ENCODE measurements at places on chromosomes 7 and 10.

GRCh38 chr7:102431617-102432298 lies 1.6 kb upstream of the ORAI2 start:
- no peaks in the 10 kb centered on the region for H3K36me3 ChIP-seq
- H3K27ac ChIP-seq: peak overlapping the region; percentile 95
- peaks cover 67% of the 10 kb centered on the region for H3K4me1 ChIP-seq
- peak; percentile 69 for DNase-seq
- peak overlapping the region; percentile 6 for H3K4me3 ChIP-seq

- no peaks in the 10 kb centered on the region for H3K36me3 ChIP-seq
- DNase-seq: no peak
- H3K4me3 ChIP-seq: no peak overlapping the region
- no peak overlapping the region for H3K27ac ChIP-seq
- H3K4me1 ChIP-seq: no peaks in the 10 kb centered on the region
- no peaks in the 10 kb centered on the region for H3K27me3 ChIP-seq
These were observed 1326.3 kb downstream of the XPNPEP1 start for GRCh38 chr10:108597031-108597430.

DNA sequence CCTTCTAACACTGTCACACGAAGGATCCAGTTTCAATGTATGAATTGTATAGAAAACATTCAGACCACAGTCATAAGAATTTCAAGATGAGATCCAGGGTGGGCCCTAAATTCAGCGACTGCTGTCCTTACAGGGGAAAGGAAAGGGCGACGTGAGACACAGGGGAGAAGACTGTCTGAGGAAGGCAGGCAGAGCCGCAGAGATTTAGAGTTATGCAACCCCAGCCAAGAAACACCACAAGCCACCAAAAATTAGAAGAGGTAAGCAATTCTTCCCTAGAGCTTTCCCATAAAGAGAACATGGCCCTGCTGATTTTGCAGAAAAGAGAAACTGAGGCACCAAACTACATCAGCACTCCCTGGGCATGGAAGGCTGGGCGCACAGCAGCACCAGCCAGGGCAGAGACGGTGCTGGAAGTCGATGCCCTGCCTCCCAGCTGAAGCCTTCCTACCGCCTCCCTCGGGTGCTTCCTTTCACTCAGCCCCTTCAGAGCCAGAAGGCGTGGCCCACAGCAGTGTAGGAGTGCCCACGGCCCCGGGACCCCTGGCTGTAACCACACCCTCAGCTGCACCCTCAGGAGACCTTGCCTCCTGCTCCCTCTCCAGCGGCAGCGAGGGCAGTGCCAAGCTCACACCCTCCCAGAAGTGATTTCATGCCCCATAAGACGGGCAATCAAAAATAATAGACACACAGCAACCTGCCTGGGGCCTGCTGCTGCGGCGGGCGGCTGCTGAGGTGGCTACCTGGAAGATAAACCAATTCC lies 81.0 kb upstream of the LRRC4 start:
- H3K4me3 ChIP-seq: no peak overlapping the region
- H3K27me3 ChIP-seq: no peaks in the 10 kb centered on the region
- H3K27ac ChIP-seq: no peak overlapping the region
- H3K4me1 ChIP-seq: peaks cover 24% of the 10 kb centered on the region

DNA sequence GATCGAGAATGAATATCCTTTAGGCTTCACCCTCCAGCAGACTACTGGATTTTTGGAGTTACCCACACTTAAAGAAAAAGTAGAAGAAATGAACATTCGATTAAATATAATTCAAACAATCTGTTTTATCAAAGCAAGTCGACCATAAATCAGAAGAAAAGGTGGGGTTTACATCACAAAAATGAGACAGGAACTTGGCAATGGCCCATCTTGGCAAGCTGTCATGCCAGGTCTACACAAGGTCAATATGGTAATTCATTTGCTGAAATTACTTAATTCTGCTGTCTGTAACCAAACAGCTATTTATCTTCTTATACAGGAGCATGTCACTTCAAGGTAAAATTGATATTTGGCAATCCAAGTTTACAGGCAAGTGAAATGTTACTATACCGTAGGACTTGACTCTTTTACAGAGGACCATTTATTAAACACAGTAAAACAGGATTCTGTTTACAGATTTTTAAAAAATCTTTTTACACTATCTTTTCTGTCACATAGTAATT lies 640.6 kb upstream of the NRP1 start:
- H3K36me3 ChIP-seq: no peaks in the 10 kb centered on the region
- no peak for DNase-seq
- H3K27ac ChIP-seq: no peak overlapping the region
- no peaks in the 10 kb centered on the region for H3K4me1 ChIP-seq

- H3K36me3 ChIP-seq: no peaks in the 10 kb centered on the region
- H3K4me1 ChIP-seq: peaks cover 4% of the 10 kb centered on the region
- no peak for DNase-seq
- H3K27me3 ChIP-seq: no peaks in the 10 kb centered on the region
- no peak overlapping the region for H3K27ac ChIP-seq
These were observed 88.4 kb upstream of the ZMIZ1 start for GRCh38 chr10:78980354-78980753.

- H3K36me3 ChIP-seq: no peaks in the 10 kb centered on the region
- H3K27me3 ChIP-seq: peaks cover 8% of the 10 kb centered on the region
- no peak overlapping the region for H3K4me3 ChIP-seq
- H3K27ac ChIP-seq: no peak overlapping the region
- peaks cover 4% of the 10 kb centered on the region for H3K4me1 ChIP-seq
These were observed 70.4 kb upstream of the NFE2L3 start for GRCh38 chr7:26081638-26082037.

GRCh38 chr10:23585186-23585585 lies 146.3 kb downstream of the OTUD1 start:
- H3K36me3 ChIP-seq: no peaks in the 10 kb centered on the region
- no peak overlapping the region for H3K4me3 ChIP-seq
- no peaks in the 10 kb centered on the region for H3K4me1 ChIP-seq
- no peak overlapping the region for H3K27ac ChIP-seq
- DNase-seq: no peak

GRCh38 chr10:102604439-102604841 lies 39.8 kb upstream of the TRIM8 start:
- H3K4me3 ChIP-seq: no peak overlapping the region
- DNase-seq: no peak
- H3K27me3 ChIP-seq: no peaks in the 10 kb centered on the region

DNA sequence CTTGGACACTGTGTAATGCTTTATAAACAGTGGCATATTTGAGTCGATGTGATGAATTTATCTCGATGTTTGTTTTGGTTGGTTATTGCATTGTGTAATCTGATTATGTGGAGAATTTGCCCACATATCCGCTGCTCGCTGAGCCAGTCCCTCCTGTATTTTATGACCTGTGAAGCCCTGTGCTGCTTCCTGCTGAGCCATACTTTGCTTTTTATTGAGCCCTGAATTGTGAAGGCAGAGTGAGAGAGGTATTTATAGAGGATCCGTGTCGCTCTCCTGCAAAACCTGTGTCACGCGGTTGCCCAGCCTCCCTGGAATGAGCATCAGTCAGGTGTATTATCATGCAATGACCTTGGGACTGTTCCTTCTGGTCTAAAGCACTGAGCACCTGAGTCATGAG lies 253.7 kb downstream of the ARHGAP21 start:
- H3K27me3 ChIP-seq: no peaks in the 10 kb centered on the region
- H3K4me1 ChIP-seq: no peaks in the 10 kb centered on the region
- no peak for DNase-seq
- no peaks in the 10 kb centered on the region for H3K36me3 ChIP-seq
- no peak overlapping the region for H3K4me3 ChIP-seq

DNA sequence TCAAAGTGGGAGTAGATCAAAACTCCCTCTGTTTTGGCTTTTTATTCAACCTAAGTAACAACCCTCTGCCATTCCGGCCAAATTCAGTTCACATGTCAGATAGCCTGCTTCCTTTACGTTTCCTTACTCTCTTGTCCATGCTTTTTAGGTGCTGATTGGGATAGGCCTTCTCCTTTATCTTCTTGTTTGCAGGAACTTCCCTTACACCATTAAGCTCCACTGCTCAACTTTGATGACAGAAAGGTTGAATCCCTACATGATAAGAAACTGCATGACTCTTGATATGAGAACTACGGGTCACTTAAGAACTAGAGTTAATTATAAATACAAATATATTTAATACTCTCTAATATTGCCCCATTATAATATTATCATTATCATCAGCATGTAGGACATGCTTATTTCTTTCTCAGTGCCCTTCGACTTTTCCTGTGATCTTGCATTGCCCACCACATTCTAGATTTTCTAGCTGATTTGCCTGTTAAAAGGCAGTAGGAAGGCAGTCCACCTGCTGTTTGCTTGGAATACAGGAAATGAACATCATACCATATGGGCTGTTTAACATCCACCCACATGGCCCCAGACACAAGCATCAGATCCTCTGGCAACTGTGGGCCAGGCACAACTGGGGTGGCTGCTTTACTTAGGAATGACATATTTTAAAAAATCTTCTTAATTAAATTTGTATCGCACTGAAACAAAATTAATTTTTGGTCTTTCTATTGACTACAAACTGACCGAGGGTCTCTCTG lies 59.7 kb upstream of the CCDC6 start:
- H3K4me3 ChIP-seq: no peak overlapping the region
- H3K36me3 ChIP-seq: no peaks in the 10 kb centered on the region
- H3K4me1 ChIP-seq: no peaks in the 10 kb centered on the region
- H3K27me3 ChIP-seq: no peaks in the 10 kb centered on the region
- H3K27ac ChIP-seq: no peak overlapping the region
- no peak for DNase-seq

DNA sequence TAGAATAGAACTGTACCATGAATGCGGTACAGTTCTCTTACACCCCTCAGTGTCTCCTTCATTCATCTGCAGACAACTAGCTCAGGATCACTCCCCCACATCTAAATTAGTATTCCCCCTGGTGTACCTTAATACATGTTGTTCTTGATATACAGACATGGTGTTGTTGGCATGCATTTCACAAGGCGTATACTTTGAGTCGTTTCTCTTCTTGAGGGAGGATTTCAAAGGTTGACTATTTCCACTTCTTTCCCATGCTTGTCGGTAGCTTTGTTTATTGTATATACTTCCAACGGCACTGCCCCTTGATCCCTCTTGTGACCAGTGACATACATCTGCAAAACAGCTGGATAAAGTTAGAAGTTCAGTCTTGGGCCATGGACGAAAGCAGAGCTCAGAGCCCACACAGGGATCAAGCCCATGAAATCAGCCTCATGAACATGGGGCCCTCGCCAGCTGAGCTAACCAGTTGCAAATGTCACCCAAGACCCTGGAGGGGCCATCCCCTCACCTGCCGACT lies 8.6 kb downstream of the CPA4 start:
- H3K27me3 ChIP-seq: no peaks in the 10 kb centered on the region
- DNase-seq: no peak
- H3K4me1 ChIP-seq: no peaks in the 10 kb centered on the region
- no peaks in the 10 kb centered on the region for H3K36me3 ChIP-seq

DNA sequence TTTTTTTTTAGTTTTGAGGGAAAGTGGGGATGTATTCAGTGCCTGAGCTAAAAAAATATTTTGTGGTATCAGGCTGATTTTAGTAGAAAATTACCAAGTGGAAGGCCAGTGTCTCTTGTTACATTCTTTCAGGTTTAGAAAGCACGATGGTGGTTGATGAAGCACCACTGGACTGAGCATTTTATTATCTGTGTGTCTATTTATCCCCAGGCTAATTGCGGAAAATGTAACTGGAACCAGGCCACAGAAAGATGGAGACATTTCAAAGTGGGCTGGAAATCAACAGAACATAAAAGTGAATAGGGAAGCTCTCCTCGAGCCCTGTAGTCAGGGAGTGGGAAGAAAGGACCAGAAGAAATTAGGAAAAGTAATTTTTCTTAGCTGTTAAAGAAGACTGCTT lies 261.0 kb downstream of the STK31 start:
- no peaks in the 10 kb centered on the region for H3K27me3 ChIP-seq
- no peak for DNase-seq
- no peaks in the 10 kb centered on the region for H3K4me1 ChIP-seq
- no peak overlapping the region for H3K27ac ChIP-seq
- H3K36me3 ChIP-seq: no peaks in the 10 kb centered on the region

- H3K27me3 ChIP-seq: no peaks in the 10 kb centered on the region
- no peak overlapping the region for H3K27ac ChIP-seq
- no peaks in the 10 kb centered on the region for H3K36me3 ChIP-seq
- no peak overlapping the region for H3K4me3 ChIP-seq
These were observed 30.7 kb downstream of the SLC16A12 start for GRCh38 chr10:89504691-89505090.

DNA sequence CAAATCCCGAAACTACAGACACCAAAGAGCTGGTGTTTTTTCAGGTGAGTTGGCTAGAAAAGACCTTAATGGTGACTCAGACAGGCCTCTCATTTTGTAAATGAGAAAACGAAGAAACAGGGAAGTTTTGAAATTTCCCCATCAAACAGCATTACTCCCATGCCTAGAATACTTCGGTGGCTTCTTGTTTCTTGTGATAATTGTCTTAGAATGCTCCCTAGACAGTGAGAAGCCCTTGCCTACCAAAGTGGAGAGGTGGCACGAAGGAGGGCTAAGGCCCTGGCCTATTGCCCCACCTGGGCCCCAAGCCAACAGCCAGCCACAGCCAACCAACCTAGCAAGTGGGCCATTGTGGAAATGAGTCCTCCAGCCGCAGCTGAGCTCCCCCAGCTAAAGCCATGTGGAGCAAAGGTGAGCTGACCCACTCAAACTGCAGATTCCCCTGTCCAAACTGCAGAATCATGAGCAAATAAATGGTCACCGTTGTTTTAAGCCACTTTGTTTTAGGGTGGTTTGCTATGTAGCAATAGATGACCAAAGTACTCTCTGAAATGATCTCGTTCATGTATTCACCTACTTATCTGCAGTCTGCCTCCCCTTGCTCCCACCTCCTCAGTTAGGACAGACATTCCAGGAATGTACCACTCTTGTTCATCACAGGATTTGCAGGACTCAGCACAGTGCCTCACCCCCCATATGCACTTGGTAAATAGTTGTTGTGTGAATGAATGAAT lies 97.7 kb upstream of the FGFR2 start:
- H3K4me3 ChIP-seq: no peak overlapping the region
- H3K36me3 ChIP-seq: no peaks in the 10 kb centered on the region
- no peaks in the 10 kb centered on the region for H3K4me1 ChIP-seq

- no peak for DNase-seq
- H3K4me1 ChIP-seq: no peaks in the 10 kb centered on the region
- no peak overlapping the region for H3K4me3 ChIP-seq
- no peaks in the 10 kb centered on the region for H3K27me3 ChIP-seq
- H3K27ac ChIP-seq: no peak overlapping the region
These were observed 36.3 kb upstream of the TCF7L2 start for GRCh38 chr10:112913661-112914287.
